ENCODE measurements at places on chromosomes 12 and 14. TPM values are rescaled to one million over a fixed set of nuclear protein-coding genes. Genes with fewer than 3 reads are reported as not detected.

Gene LYZ
- 0.21 TPM for total RNA-seq

GRCh38 chr12:130803702-130804101 lies 35.3 kb downstream of the STX2 start:
- no peak for DNase-seq
- H3K27ac ChIP-seq, result no peak overlapping the region
- H3K4me1 ChIP-seq, result peaks cover 5% of the 10 kb centered on the region
- H3K27me3 ChIP-seq, result no peaks in the 10 kb centered on the region
- peaks cover 53% of the 10 kb centered on the region for H3K36me3 ChIP-seq

- H3K27ac ChIP-seq, result no peak overlapping the region
- no peak for DNase-seq
- peaks cover 6% of the 10 kb centered on the region for H3K36me3 ChIP-seq
Observed at GRCh38 chr14:34749408-34749807, 35.0 kb upstream of the CFL2 start.

Gene ANKRD33
- total RNA-seq, result not detected

DNA sequence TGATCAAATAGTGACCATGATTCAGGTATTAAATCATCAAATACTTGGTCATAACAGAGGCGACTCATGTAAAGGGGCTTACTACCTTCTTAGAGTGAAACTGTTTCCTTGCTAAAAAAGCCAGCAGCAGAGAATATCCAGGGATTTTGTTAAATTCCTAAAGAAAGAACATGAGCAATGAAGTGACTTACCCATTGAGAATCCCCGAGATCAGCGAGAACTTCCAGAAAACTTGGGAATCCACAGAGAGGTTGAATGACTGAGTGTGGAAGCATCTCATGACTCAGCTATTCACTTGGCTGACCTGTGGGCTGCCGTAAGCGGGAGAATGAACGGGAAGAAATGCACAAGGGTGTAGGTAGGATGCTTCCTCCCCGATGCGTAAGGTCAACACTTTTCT lies 85.3 kb upstream of the KCNA1 start:
- no peaks in the 10 kb centered on the region for H3K27me3 ChIP-seq
- no peak overlapping the region for H3K27ac ChIP-seq
- H3K36me3 ChIP-seq, result no peaks in the 10 kb centered on the region

- no peak overlapping the region for H3K4me3 ChIP-seq
- no peaks in the 10 kb centered on the region for H3K27me3 ChIP-seq
- peaks cover 15% of the 10 kb centered on the region for H3K4me1 ChIP-seq
- H3K27ac ChIP-seq, result no peak overlapping the region
- no peaks in the 10 kb centered on the region for H3K36me3 ChIP-seq
Observed at GRCh38 chr14:79745046-79745445, 466.3 kb downstream of the DIO2 start.

DNA sequence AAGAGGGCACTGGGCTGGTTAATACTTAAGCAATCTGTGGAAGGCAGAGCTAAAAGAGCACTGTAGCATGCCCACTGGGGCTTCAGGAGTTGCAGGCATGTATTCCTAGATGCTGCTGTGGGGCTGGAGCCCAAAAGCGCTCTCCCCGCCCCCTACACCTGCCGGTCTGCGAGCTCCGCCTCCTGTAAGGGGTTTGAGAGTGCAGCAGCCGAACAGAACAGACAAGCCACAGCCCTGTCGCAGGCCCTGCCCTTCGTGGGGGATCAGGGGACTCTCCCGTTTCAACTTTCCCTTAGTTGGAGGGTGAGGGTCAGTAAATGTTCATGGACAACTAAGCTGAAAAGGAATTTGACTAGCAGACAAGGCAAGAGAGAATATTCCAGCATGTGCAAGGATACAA lies 17.6 kb downstream of the SLC38A6 start:
- no peaks in the 10 kb centered on the region for H3K27me3 ChIP-seq
- no peak for DNase-seq
- peaks cover 60% of the 10 kb centered on the region for H3K36me3 ChIP-seq

GRCh38 chr12:103020839-103021238 lies 63.4 kb downstream of the ASCL1 start:
- no peaks in the 10 kb centered on the region for H3K4me1 ChIP-seq
- no peak for DNase-seq
- no peaks in the 10 kb centered on the region for H3K36me3 ChIP-seq

Measured in osteocyte (in vitro differentiated cells).